ENCODE measurements at places on chromosomes 16 and 17.
A peak's percentile ranks its signal among the peaks of the same experiment; 100 is the strongest.

DNA sequence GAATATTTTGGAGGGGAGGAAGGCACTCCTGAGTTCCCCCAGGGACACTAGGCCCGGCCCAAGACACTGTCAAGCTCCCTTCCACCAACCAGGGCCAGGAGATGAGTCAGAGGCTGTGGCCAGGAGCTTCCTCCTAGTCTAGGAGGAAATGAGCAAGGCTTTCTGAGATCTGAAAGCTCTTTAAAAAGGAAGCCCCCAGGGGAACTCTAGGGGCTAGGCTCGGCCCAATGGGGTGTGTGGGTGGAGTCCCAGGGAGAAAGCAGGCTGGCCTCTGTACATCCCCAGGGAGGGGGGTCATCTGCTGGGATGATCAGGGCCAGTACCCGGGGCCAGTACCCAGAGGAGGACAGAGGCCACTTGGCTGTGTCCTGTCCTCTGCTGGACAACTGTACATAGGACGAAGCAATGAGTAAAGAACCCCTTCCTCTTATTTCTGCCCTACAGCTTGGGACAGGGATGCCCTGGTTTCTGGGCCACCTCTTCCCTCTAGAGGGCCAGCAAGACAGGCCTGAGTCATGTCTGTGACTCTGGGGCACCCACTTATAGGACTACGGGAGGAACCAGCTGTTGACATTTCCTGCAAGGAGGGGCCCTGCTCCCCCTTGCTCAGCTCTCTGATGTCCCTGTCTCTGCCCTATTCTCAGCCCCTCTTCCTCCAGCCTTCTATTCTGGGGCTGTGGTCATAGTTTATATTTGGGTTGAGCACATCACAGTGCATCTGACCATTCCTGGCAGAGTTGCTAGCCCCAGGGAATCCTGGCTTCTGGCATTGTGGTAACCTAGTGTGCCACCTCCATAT is 2.7 kb downstream of the FHOD1 start:
- DNase-seq, result peak; percentile 29

DNA sequence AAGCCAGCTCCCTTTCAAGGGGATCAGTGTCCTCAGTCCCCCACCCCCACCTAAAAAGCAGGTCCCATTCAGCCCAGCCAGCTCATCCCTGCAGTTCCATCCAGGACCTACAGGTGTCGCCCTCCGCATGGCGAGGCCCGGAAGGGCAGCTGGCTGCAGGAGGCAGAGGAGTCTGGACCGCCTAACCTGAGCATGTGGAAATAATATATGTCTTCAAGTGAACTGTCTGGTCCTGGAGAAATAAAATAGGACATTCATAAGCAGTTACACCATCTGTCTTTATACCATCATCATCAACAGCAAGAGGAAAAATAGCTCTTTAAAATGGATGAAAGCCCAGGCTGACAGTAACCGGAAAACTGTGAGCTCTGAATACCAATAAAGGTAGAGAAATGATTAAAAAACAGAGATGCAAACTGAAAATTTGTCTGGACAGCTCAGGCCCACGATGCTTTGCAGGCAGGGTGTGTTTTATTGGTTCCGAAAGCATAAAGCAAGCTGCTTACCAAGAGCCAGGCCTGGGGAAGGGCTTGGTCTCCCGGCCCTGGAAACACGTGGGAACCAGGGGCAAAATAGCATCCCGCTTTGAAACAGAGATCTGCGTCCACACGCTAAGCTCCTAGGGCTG is 215.2 kb downstream of the ZFHX3 start:
- peak; percentile 90 for DNase-seq

DNA sequence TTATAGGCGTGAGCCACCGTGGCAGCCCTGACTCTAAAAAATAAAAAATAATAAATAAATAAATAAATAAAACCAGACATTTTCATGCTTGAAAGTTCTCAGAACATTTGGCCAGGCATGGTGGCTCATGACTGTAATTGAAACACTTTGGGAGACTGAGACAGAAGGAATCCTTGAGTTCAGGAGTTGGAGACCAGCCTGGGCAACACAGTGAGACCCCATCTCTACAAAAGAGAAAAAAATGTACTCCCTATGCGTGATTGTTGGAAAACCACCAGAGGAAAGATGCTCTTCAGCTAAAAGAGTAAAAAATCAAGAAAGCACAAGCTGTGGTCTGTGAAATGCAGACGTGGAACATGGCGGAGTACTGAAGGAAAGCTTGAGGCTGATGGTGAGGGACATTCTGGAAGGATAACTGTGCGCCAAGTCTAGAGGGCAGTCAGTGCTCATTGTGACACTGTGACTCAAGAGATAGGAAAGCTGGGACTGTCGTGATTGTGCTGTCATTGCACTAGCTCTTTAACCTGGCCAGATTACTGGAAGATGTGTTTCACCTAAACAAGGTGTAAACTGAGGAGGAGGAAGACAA is 4.2 kb upstream of the PRSS27 start:
- DNase-seq, result no peak

- no peak for DNase-seq
These were observed 16.8 kb downstream of the MYBBP1A start for GRCh38 chr17:4538236-4539002.

GRCh38 chr17:4580291-4580690 is 4.0 kb upstream of the SMTNL2 start:
- no peak for DNase-seq

GRCh38 chr17:1627982-1628855 is at the start of gene SLC43A2:
Gene SLC43A2 (minus strand): TSS chr17:1628834. CDS start chr17:1627874, 960 bp downstream.
- DNase-seq, result peak; percentile 81

GRCh38 chr17:19996502-19996901 is 12.7 kb upstream of the SPECC1 start:
- no peak for DNase-seq

DNA sequence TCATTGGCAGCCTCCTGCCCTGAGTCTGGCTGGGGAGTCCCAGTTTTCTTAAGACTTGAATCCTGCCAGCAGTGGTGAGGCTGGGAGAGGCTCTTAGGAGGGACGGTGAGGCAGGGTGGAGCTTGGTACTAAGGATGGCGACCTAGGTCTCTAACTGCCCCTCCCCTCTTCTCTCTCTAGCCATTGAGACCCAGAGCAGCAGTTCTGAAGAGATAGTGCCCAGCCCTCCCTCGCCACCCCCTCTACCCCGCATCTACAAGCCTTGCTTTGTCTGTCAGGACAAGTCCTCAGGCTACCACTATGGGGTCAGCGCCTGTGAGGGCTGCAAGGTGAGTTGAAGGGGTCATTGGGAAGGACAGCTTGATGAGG is 16.4 kb downstream of the GJD3 start:
- DNase-seq, result no peak

DNA sequence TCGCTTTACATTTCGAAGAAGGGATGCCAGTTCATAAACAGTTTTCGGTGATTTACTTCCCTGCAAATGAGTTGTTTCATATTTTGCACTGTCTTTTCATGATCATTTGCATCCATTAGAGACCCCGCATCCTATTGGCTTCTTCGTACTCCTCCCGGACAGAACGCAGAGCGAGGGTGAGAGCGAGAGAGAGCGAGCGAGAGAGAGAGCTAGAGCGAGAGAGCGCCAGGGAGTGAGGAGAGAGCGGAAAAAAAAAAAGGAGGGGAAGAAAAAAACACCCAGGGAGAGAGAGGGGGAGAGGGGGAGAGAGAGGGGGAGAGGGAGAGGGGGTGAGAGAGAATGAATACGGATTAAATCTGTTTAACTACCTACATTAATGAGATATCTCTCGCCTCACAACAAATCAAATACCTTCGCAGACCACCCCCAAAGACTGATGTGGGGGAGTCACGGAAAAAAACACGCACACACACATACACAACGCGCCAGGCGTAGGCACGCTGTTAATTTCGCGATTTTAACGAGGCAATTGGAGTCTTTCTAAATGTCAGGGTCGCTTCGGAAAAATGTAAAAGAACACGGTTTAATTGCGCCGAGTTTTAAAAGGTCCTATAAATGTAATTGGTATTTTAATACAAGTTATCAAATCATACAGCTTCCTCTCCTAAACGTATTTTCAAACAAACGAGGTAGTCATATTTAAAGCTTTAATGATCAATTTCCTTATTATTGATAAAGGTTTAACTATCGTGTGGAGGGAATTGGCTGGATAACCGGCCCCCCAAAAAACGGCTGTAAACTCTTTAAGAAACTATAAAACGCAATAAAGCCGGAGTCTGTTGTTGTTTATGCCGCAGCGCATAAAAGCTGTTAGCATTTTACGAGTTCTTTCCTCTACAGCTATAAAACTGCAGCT is at the start of gene HOXB8:
Gene HOXB8 (minus strand): TSS at position 246 of the 916 bp plus-strand sequence. CDS start 588 bp downstream, outside the sequence.
- no peak for DNase-seq

- DNase-seq, result no peak
These were observed 108.0 kb downstream of the CCDC182 start for GRCh38 chr17:57636985-57637665.

DNA sequence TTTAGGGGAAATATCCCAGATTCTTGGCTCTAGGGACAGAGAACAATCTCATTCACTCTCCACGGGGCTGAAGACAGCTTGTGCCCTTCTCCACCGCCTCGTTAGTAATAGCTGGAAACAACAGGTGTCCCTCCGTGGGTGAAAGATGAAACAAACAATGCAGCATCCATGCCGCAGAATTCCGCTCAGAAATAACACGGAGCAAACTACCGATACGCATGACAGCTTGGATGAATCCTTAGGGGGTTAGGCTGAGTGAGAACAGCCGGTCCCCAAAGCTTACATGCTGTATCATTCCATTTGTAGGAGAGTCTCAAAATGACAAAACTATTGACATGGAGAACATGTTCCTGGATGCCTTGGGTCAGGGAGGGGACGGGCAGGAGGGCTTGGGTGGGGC is 29.4 kb upstream of the CACNG1 start:
- no peak for DNase-seq

DNA sequence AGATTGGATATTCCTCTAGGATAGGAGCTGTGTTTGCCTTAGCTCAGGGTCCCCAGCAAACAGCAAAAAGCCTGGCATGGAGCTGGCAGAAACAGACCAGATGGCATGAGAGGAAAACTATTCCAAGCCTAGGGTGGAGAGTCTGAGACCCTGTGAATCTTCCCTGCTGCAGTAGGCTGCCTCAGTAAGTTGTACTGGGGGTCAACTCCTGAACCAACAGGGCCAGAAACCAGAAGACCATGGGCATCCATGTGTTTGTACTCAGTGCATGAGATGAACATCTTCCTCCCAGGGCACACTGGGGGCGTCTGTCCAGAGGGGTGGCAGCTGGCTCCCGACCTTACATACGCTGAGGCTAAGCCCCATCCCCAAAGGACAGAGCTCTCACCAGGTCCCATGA is 214.4 kb downstream of the C16orf78 start:
- DNase-seq, result no peak

DNA sequence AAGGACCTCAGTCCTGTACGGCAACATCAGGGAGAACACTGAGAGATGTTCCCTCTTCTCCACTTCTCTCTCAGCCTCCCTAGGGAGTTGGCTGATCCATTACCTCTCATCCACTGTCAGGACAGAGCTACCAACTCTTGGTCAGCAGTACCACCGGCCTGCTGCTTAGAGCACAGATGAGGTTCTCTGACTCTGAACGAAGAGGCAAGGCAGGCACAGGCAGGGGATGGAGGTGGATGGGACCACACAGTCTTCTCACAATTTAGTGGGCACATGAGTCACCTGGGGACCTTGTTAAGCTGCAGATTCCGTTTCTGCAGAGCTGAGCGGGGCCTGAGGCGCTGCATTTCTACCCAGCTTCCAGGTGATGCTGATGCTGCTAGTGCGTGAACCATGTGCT is 128.6 kb upstream of the CCL2 start:
- no peak for DNase-seq

- no peak for DNase-seq
These were observed 9.9 kb downstream of the CYGB start for GRCh38 chr17:76527430-76528111.

DNA sequence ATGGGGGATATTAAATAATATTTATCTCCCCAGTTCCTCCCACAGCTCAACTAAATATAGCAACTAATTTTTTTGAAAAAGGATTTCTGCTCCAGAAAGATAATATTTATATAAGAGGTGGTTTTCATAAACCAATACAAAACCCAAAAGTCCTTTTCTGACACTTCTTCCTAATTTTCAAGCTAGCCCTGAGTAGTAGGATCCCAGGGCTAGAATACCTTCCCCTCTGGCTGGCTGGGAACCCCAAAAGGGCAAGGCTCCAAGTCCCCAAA is 1.3 kb downstream of the ATP2A3 start:
- no peak for DNase-seq

- DNase-seq, result no peak
These were observed at the start of gene PGAP6 for GRCh38 chr16:381789-382717. Gene PGAP6 (minus strand): TSS chr16:381978. CDS start chr16:381821, 157 bp downstream.

- DNase-seq, result no peak
These were observed 19.8 kb downstream of the HNF1B start for GRCh38 chr17:37725021-37725595.

- no peak for DNase-seq
These were observed 7.4 kb downstream of the PNPO start for GRCh38 chr17:47948706-47949196.

DNA sequence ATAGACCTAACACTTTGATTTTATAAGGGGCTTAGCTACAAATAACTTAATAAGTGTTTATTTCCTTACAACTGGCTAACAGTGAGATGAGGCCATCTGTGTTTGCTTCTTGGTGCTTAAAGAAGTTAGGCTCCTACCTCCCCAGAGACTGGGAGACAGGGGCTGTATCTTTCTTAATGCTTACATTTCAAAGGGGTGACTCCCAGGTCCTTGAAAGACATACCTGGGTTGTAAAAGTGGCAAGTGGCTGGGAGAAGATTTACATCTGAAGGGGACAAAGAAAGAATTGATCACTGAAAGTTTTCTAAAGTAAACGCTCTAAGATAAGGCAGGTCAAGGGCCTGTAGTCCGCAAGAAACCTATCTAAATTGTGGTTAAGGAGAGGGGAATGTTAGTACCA is 196.8 kb downstream of the CNTNAP4 start:
- DNase-seq, result no peak

DNA sequence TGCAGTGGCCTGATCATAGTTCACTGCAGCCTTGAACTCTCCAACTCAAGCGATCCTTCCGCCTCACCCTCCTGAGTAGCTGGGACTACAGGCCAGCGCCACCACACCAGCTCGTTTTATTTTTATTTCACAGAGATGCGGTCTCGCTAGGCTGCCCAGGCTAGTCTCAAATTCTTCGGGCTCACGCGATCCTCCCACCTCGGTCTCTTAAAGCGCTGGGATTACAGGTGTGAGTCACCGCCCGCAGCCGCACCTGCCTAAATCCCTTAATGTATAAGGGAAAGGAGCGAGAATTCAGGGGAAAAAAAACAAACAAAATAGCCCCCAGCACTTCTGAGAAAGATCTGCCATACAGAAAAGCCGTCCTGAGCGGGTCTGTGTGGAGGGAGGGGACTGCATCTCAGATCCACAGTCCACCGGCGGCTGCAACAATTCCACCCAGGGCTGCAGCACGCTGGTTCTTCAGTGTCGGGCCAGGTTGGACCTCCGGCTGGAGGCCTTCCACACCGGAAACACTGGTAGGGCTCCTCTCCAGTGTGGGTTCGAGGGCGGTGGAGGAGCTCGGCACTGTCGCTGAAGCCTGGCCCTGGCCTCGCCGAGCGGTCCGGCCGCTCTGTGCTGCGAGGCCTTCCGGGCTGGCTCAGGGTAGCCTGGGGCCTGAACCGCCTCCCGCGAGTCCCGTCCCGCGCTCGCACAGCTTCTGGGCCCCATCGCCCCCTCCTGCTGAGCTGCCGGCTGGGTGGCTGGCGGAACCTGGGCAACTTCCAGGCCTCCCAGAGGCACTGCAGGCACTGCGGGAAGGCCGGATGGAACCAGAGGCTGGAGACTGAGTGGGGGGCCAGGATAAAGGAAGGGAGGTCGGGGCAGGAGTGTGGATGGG is 7.0 kb downstream of the ZNF843 start:
- no peak for DNase-seq

All from muscle of arm (tissue), 14 donors.